ENCODE measurements at places on chromosomes 1 and 21.

GRCh38 chr1:204127597-204128242 is 24.1 kb downstream of the ETNK2 start:
- DNase-seq: no peak

GRCh38 chr1:24720152-24720551 is 25.1 kb upstream of the CLIC4 start:
- no peak for DNase-seq

- no peak for DNase-seq
These were observed 82.9 kb downstream of the TBX15 start for GRCh38 chr1:118905196-118905595.

- DNase-seq: no peak
These were observed 26.8 kb downstream of the UMODL1 start for GRCh38 chr21:42097860-42098454.

DNA sequence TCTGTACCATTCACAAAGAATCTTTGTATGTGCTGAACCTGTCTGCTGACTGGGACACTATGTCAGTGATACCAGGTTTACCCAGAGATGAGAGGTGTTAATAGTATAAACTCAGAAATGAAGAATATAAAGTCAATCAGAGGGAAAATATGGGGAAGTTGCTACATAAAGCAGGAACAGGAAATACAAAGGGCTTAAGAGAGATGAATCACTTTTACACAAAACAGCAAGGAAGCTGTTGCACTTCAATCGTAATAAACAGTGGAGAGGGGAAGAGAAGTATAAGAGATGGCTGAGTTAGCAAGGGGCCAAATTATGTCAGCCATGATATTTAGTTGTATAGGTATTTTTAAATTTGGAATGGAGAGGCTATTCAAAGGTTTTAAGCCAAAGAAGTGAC is 890.2 kb upstream of the NCAM2 start:
- DNase-seq: no peak

DNA sequence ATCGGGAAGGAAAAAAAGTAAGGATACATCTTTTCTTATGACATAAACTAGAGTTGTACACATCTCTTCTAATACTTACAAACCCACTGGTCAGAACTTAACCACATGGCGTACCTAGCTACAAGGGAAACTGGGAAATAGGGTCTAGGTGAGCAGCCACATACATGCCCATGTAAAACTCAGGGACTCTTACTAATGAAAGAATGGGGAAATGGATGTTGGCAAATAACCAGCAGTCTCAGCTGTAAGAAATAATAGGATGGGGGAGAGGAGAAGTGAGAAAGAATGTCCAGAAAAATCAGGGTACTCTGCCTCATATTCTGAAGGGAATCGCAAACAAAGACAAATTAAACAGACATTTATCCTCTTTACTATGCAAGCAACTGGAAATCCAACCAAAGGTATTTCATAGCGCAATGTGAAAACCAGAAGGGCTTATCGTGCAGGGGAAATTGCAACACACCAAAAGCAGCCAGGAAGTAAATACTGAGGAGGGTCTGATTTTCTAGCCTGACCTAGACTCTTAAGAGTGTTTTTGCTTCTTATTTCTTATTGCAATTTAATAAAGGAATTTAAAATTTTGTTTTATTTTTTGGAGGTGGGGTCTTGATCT is 17.5 kb downstream of the GTF2B start:
- DNase-seq: no peak

GRCh38 chr21:35932232-35932911 is 128.0 kb downstream of the SETD4 start:
- no peak for DNase-seq

DNA sequence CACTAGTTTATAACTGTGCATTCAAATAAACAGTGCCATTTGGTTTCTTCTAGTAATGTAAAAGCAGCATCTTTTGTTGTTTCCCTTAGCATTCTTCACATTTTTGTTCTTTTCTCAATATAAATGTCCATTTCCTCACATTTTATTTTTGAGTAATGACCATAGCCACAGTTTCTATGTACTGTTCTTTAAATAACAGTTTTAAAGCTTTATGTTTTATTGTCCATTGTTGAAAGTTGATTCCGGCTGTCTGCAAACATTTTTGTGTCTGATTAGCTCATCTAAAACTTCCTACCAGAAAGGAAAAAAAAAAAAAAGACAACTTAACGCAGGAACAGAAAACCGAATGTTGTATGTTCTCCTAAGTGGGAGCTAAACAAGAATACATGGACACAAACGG is 139.7 kb downstream of the MAGI3 start:
- no peak for DNase-seq

DNA sequence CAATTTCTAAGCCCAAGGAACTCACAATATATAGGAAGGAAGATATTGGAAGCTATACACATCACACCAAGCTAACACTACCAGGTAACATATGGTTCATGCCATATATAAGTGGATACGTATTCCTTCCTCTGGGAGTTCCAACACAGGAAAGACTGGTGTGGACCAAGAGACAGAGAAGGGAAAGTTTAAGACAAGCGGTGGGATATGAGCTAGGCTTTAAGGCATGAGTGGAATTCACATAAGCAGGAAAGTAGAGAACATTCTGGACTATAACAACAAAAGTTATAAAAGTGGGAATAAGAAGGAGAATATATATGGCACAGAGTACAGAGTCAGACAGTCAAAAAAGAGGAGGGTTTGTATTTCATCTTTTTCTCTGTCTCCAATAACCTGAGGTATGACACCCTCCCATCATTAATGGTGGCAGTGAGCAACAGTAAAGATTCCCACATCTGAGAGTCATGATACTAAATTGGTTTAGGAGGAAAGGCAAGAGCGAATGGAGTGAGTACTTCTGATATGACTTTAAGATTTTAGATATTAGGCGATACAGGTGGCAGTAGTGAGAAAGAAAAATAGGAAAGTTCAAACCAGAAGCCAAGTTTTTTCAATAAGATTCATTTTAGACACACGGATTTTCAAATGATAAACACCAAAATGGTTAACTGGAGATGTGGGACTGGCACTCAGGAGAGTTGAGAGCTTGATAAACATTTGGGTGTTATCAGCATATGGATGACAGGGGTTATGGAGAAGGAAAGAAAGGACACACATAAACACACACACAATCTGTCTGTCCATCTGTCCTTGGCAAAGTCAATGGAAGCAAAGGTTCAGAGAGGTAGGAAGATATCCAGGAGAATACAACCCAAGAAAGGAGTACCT is 87.4 kb upstream of the TTC39A start:
- no peak for DNase-seq

DNA sequence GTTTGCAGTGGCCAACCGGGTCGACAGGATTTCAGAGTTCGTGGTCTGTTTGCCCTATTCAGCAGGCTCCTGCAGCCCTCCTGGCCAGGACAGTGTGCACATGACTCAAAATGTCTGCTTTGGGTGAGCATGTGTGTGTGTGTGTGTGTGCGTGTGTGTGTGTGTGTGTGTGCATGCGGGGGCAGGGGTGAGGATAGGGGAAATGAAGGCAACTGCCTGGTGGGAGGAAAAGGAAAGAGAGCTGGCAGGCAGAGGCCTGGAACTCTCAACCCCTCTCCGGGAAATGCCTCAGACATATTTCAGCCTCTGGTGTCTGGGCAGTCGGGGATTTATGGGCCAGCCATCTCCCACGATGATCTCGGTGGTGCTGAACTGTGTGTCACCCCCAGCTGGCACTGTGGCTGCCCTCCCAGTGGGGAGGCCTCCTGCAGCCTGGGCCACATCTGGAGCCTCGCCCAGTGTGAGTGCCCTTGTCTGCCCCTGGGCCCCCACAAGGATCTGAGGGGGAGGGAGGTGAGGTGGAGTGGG is 15.2 kb downstream of the CDCP2 start:
- DNase-seq: no peak

DNA sequence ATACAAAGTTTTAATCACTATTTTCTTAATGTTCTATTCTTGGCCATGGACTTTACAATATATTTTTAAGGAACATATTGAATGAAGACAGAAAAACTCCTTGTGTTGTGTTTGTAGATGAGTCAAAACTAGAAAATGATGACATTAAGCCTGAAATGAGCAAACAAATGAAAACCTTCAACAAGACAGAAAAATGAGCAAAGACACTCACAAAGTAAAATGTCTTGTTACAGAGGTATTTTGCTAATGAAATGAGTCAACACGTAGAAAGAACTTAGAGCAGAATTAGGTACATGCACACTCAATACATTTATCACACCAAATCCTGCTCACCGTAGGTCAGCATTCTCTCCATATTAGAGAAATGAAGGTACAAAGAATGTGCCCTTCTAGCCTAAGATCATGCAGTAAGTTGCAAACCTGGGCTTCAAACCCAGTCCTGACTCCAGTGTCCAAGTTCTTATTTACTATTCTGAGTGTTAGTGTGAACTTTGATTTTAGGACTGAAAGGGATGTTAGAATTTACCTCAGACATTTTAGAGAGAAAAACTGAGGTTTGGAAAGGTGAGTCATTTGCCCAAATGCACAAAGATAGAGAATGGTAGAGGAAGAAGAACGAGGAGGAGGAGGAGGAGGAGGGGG is 133.9 kb upstream of the SGIP1 start:
- no peak for DNase-seq

GRCh38 chr1:100921110-100921706 is 25.3 kb downstream of the SLC30A7 start:
- no peak for DNase-seq

GRCh38 chr1:47558601-47559593 is 121.1 kb downstream of the FOXD2 start:
- DNase-seq: no peak

DNA sequence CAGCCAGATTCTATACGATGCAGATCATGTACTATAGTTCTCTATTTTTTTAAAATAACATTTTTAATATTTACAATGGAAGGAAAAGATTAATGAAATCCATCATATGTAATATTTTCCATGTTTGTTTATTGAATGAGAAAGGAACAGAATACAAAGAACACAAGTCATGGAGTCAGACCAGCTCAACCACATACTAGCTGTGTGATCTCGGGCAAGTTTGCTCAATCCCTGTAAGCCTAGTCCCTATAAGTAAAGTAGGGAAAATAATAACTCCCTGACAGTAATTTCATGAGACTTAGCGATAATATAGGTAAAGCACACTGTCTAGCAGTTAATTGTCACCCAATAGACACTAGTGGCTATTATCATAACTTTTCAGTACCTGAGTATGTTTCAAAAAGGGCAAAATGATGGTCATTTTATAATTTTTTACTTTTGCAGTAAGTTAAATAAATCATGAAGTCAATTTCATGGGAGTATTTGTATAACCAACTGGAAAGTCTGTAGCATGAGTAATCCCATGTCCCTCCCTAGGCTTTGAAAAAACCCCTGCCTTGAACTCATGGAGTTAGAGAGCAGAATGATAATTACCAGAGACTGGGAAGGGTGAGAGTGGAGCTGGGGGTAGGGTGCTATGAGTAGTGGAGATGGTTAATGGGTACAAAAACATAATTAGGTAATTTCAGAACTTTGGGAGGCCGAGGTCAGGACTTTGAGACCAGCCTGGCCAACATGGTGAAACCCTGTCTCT is 37.0 kb upstream of the EPS15 start:
- no peak for DNase-seq

DNA sequence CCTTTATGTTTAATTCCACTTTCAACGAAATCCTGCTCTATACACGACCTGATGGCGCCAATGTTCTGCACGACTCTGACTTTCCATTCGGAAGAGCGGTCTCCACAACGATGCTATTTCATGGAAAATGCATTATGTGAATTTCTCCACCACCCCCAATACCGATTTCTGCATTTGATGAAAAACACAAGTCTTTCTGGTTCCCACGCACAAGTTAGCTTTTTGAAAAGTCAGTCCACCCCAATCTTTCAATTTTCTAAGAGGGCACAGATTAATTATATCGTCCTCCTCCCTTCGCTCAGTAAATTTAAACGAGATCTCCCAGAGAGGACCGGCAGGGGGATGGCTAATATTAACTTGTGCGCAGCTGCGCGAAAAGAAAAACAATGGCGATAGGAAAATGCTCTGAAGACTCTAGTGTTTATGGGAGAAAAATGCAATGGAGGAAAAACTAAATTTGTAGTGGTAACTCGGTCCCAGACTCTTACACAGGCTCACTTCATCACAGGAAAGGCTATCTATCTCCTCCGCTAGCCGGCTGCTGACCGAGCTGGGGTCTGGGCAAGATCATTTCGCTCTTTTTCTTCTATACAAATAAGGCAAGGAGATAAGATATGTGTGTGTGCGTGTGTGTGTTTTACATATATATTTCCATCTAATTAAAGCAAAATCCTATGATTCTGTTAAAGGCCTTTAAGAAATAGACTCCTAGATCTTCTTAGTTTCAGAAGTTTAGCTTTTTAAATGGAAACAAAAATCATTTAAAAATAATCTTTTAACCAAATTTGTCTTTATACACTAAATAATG is 1.2 kb upstream of the LHX8 start:
- no peak for DNase-seq

DNA sequence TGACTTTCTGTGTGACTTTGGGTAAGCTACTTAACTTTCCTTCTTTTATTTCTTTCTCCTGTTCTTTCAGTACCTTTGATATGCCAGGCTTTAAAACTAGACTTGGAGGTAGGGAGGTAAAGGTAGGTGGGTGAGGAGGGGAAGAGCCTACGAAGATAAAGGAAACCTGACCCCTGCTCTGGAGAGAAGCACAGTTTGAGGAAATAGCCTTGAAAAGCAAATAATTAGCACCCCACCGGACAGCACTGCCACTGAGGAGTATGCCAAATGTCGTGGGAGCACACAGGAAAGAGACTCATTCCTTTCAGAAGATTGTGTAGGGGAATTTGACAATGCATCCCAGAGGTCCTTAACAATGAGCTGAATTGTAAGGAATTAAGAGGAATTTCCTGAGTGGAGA is 65.2 kb upstream of the SPAG17 start:
- DNase-seq: no peak

- DNase-seq: no peak
These were observed 631.1 kb upstream of the NR5A2 start for GRCh38 chr1:199396456-199396855.

DNA sequence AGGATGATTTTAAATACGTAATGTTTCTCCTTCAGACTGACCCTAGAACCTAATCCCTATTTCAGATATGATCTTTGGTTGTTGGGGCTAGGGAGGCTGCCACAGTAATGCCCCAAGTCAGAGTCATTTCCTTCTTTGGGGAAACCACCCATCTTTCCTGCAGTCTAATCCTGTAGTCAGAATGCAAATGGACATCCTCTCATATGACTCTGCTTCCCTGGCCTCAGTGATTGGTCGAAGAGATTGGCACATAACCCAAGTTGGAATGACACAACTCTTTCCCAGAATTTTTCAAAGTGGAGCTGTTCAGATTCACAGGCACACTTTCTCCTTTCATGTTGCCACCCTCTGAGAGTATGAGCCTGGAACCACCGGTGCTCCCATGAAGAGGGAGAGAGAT is 58.8 kb upstream of the ZNF644 start:
- DNase-seq: no peak

GRCh38 chr1:18328803-18329202 is 151.9 kb upstream of the KLHDC7A start:
- no peak for DNase-seq

- no peak for DNase-seq
These were observed 347.6 kb downstream of the PTPRC start for GRCh38 chr1:198986442-198986841.

DNA sequence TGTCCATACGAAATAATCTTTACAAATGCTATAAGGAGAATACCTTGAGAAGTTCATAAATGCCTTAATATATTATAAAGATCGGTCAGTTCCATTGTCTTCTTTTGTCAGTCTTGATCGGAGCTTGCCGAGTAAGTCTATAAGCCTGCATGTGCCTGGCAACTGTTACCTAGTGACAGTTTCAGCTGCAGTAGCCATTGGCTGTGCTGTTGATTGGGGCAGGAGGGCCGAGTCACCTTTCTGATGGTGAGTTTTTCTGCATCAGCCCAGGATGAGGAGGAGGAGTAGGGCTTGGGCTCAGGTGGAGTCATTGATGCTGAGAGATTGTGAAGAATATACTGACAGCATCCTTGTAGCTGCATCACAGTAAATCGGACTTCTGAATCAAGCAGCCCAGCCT is 1.9 kb upstream of the GPR52 start:
- DNase-seq: no peak
